ENCODE measurements at places on chromosomes 6 and 20.

GRCh38 chr20:47540443-47541354 lies 39.0 kb downstream of the NCOA3 start:
- DNase-seq: no peak

DNA sequence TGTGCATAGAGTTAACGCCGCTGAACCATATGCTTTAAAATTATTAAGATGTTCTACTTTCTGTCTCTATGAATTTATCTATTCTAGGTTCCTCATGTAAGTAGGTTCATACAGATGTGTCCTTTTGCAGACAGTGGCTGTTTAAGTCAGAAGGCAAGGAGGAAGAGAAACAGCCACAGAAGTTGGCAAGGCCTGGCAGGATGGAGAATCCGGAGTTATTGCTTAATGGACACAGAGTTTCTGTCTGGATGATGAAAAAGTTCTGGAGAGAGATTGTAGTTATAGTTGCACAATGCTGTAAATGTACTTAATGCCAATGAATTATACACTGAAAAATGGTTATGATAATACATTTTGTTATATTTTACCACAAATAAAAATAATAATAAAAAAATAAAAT lies 283.6 kb upstream of the CNR1 start:
- no peak for DNase-seq

- DNase-seq: no peak
Observed at GRCh38 chr6:65113581-65113980, 593.4 kb downstream of the EYS start.

GRCh38 chr20:52812231-52812847 lies 159.8 kb upstream of the TSHZ2 start:
- DNase-seq: no peak

DNA sequence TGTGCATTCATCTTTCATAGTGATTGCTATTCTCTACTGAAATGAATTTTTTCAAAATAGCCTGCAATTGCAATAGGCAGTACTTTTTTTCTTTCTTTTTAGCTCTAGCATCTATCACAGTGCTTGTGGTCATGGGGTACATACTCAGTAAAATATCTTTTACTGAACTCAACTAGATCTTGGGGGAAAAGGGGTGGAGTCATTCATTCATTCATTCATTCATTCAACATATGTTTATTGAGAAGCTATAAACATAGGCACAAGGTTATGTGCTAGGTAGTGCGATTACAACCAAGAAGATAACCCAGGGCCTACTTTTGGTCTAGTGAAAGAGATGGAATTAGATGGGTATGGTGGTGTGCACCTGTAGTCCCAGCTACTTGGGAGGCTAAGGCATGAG lies 1.4 kb upstream of the CDKAL1 start:
- DNase-seq: no peak

- peak; percentile 15 for DNase-seq
Observed at GRCh38 chr6:116444092-116444491, 17.1 kb upstream of the CALHM6 start.

- no peak for DNase-seq
Observed at GRCh38 chr6:168671028-168671862, 230.3 kb downstream of the SMOC2 start.

DNA sequence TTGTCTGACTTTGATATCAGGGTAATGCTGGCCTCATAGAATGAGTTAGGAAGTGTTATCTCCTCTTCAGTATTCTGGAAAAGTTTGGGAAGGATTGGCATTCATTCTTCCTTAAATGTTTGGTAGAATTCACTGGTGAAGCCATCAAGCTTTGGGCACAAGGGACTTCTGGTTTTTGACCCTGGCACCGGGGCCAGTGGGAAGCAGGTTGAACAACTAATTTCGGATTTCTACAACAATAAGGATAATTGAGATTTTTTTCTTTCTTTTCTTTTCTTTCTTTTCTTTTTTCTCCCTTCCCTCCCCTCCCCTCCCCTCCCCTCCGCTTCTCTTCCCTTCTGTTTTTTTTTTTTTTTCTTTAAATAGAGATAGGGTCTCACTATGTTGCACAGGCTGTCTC lies 70.4 kb downstream of the EFCAB8 start:
- DNase-seq: no peak

- no peak for DNase-seq
Observed at GRCh38 chr20:19453862-19454261, 241.4 kb downstream of the SLC24A3 start.

GRCh38 chr20:2972126-2972525 lies 71.3 kb upstream of the GNRH2 start:
- peak; percentile 50 for DNase-seq

- DNase-seq: no peak
Observed at GRCh38 chr20:1897965-1898464, 2.8 kb downstream of the SIRPA start.

GRCh38 chr20:44406572-44407137 lies 51.2 kb downstream of the HNF4A start:
- DNase-seq: no peak

DNA sequence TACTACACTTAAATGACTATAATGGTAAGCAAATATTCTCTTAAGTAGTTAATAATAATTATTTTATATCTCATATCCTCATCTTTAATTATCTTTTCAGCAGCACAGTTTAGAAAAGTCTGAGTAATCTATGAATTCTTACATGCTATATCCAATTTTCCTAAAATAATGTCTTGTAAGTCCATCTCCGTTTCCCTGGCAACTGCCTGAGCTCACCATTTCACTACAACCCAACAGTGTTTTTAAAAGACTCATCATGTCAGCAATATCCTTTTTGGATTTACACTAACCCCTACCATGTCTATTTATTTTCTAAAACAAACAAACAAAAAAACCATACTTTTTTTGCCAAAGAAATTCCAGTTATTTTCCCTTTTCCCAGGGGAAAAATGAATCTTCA lies 859.6 kb downstream of the EYS start:
- DNase-seq: no peak

- no peak for DNase-seq
Observed at GRCh38 chr6:26389349-26389894, 6.5 kb downstream of the BTN2A2 start.

DNA sequence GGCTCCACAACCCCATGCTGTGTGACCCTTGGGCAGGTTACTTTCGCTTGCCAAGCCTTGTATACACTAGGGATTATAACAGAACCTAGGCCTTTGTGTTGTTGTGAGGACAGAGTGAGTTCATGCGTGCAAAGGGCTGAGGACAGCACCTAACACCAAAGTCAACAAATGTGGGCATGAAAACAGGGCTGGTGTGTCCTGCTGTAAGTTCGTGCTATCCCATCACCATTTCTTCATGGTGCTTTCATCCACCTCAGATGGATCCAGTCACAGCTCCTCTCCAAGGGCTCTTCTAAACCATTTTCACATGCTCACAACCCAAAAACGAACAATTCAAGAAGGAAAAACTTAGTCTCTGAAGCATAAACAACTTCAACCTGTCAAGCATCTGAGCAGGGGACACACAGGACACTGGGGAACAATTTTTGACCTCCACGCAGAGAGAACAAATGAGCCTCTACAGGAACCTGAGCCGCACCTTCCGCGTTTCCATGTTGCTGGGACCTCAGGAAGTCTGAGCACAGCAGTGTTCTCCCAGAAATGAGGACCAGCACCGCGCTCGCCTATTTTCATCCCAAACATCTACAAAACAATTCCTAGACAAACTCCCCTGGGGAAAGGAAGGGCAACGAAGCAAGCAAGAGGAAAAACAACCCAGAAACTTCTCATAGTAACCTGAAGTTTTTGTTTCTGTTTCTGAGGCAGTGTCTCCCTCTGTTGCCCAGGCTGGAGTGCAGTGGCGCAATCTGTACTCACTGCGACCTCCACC lies 3.1 kb downstream of the LRP11 start:
- DNase-seq: no peak
